Tongue (tissue), 3 donors: ENCODE measurements at places on chromosomes 6 and 20. TPM values are rescaled to one million over a fixed set of nuclear protein-coding genes. Genes with fewer than 3 reads are reported as not detected.

DNA sequence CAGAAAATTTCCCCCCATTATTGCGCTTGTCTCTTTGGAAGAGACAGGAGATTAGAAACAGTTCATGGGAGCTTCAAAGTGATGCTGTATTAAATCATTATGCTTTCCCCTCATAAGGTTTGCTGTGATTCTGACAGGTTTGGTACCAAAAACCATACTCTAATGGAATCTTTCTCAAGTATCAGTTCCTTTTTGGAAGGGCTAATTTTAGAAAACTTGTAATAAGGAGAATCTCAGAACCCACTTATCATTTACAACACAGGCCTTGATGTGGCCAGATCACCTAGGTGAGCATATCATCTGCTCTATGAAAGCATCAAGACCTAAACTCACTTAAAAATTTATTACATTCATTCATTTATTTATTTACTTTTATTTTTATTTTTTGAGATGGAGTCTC is 51.2 kb downstream of the TP53INP2 start:
- no peak for DNase-seq

- DNase-seq, result no peak
Observed at GRCh38 chr6:45265246-45265645, 62.9 kb upstream of the RUNX2 start.

DNA sequence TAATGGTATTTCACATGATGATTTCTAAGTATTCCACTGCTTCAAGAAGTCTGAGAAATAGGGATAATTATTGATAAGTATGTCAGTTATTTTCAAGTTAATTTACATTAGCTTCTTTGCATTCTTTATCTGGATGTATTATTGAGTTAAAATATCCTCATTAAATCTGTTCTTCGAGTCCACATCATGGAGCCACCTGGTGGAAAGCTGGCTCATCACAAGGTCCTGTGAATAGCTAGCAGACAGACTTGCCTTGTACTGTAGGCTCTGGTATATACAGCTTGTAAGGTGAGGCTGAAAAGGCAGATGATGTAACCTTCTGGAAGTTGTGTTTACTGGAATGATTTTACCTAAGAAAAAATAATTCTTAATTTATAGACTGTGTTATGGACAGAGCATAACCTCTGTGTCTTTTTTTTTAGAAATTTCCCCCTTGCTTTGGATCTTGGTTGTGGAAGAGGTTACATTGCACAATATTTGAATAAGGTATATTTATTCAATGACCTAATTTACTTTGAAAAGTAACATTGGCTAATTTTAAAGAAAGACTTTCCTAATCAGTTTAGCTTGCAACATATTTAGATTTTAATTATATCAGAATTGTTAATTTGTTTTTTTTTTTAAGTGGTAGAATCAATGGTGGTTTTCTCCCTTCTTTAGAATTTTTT is 3.5 kb downstream of the NDUFAF5 start:
- peak; percentile 71 for DNase-seq

FRK gene
- 2.7 TPM for total RNA-seq

PTPRT gene
- total RNA-seq, result 0.92 TPM

SMIM29 gene
- 5.2 TPM for total RNA-seq

SUMO4 gene
- 5.5 TPM for total RNA-seq

DNA sequence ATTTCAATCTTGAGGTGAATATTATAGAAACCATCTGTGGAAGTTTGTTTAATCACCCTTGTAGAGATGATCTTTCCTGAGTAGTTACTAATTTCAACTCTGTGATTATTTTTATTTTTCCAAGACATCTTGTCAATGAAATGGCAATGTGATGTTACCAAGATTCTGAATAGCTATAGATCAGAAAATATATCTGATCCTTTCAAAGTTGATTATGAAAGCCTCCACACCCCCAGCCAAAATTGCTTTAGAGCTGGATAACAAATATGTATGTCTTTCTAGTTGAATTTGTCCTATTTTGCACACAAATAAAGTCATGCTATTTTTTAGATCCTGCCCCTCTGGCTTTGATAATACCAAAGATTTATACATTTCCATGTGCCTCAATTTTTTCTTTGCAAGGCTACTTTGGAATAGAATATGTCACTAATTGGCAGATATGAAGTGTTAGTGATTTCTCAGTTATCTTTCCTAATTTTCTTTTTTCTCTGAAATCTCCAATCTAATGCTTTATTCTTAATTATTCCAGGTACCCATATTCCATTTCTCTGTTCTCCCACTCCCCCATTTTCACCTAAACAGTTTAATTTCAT is 5.0 kb downstream of the SIM1 start:
- DNase-seq, result peak; percentile 16

RAB44 gene
- 0.62 TPM for total RNA-seq

GRCh38 chr6:130843575-130844320 is 16.5 kb downstream of the SMLR1 start:
- peak; percentile 51 for DNase-seq

DNA sequence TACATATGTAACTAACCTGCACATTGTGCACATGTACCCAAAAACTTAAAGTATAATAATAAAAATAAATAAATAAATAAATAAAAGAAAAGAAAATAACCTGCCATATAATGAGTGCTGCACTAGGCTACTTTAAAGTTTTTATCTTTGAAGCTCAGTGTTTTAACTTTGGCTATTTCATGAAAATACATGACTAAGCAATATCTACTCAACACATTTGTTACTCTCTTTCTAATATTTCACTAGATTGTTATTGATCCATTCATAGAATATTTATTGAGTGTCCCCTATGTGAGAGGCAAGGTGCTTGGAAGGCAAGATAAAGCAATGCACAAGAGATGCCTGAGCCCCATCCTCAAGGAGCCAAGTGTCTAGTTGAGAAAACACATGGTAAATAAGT is 221.7 kb downstream of the SLC35F1 start:
- no peak for DNase-seq

DNA sequence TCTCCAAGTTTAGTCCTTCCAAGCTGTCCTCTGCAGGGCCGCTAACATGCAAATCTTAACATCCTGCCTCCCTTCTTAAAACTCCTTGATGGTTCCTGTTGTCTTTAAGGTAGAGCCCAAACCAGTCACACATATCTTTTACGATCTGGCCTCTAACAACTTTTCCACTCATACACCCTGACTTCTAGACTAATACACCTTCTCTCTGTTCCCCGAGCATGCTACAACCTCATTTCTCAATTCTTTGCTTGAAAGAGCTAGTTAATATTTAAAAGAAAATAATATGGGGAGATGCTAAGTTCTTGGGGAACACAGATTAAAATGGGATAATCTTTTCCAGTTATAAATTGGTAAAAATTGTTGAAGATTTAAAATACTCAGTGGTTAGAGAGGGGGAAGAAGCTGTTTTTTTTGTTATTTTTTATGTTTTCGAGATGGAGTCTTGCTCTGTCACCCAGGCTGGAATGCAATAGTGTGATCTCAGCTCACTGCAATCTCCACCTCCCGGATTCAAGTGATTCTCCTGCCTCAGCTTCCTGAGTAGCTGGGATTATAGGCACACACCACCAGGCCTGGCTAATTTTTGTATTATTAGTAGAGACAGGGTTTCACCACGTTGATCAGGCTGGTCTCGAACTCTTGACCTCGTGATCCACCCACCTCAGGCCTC is 250.7 kb downstream of the MAFB start:
- no peak for DNase-seq

DNA sequence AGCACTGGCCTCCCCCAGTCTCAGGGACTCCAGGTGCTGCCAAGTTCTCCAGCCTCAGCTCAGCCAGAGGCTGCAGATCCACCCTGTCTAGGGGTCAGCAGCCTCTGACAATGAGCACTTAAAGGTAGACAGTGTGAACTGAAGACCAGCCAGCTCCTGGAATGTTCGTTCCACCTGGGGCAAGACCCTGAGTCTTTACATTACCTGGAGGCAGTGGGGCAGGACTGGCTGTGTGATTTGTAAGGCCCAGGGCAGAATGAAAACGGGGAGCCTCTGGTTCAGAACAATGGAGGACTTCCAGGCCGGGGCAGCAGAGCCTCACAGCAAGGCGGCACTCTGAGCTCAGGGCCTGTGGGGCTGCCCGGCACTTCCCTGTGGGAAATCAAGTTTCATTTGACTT is 65.0 kb downstream of the CTCFL start:
- no peak for DNase-seq

STMND1 gene
- total RNA-seq, result not detected

SNAP91 gene
- 2.9 TPM for total RNA-seq

DNA sequence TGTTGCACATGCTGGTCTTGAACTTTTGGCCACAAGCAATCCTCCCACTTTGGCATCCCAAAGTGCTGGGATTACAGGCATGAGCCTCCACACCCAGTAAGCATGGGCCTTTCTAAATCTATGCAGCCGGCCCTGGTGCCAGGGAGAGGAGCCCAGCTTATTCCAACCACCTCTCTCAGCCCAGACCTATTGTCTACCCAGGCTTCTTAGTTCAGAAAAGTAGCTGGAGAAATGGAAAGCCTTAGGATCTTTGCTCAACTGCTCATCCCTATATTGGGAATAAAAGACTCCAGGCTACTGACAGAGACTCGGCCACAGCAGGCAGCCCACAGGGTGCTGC is 7.8 kb upstream of the PCIF1 start:
- no peak for DNase-seq

- peak; percentile 62 for DNase-seq
Observed at GRCh38 chr6:24666097-24666640, 530 bp downstream of the TDP2 start.

RAB5IF gene
- total RNA-seq, result 54.2 TPM

C6orf132 gene
- 8.5 TPM for total RNA-seq

ULBP2 gene
- total RNA-seq, result not detected

- no peak for DNase-seq
Observed at GRCh38 chr20:1557605-1558004, at the start of gene SIRPD. TSS of gene SIRPD (minus strand) at chr20:1557705. CDS start at chr20:1557653, 52 bp downstream.

GRCh38 chr6:27188885-27189418 is 58.5 kb upstream of the PRSS16 start:
- peak; percentile 94 for DNase-seq

DNA sequence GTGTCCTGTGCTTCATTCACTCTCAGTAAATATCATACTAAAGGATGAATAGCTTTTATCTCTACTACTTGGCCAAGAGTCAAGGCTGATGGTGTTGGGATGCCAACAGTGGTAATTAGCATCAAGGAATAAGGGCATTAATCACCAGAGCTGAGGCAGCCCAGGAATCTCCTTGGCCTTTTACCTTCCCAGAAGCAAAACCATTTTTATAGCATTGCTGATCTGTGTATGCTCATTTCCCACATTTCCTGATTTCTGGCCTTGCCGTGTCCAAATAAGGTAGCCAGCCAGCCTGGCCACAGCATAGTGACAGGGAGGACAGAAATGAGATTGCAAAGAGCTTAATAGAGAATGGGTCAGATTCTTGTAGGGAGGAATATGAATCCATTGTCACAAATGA is 76.7 kb upstream of the FOXO3 start:
- no peak for DNase-seq

DNA sequence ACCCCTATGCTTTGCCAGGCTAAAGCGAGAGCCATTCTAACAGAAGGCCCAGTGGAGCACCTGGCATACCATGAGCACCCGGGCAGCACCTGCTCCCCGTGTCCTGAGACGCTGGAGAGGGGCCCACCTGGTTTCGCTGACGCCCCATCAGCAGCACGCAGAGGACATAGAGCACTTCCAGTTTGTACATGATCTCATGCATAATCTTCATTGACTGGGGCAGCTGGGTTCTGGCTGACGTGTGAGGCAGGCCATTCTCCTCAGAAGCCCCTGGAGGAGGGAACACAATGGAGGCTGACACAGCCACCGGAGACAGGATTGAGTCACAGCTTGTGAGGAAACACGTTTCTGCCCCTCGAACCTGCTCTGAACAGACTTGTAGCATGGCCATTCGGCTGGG is 65.4 kb downstream of the MYH7B start:
- DNase-seq, result peak; percentile 64

BPIFB2 gene
- total RNA-seq, result 54.9 TPM

DNA sequence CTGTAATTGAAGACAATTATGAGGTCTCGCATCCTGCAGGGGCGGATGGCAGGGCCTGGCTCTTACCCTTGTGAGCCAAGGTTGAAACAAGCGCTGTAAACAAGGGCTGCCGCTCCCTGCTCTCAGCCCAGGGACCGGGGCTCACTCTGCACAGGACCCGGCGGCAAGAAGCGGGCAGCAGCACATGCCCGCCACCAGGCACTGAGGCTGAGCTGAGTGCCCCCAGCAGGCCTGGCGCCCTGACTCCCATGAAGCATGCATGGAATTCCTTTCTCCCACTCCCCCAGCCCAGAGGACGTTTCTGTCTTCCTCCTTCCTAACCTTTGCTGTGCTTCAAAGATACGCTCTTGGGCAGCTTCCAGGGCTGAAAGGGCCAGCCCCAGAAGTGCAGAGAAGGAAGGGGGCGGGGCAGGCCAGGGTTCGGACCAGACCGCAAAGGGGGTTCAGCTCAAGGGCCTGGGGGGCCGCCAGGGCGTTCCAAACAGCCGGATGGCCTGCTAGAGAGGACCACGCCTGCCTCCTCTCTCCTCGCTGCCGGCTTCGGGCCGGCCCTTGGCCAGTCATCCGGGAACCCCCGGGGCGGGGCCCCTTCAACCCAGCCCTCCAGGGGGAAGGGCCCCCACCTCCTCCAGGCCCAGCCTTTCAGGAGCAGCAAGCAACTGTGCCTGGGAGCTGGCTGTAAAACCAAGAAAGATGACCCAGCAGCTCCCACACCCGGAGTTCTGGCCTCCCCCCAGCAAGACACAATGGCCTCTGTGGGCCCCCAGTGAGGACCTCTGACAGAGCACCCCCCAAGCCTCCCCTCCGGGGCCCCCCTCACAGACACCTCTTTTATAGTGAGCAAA is 109.9 kb downstream of the NOL4L start:
- peak; percentile 96 for DNase-seq

FAM83C gene
- total RNA-seq, result 2.2 TPM

- DNase-seq, result no peak
Observed at GRCh38 chr20:32903666-32904175, 45.0 kb downstream of the EFCAB8 start.

ACTR5 gene
- 9.6 TPM for total RNA-seq

SRMS gene
- total RNA-seq, result not detected

DNA sequence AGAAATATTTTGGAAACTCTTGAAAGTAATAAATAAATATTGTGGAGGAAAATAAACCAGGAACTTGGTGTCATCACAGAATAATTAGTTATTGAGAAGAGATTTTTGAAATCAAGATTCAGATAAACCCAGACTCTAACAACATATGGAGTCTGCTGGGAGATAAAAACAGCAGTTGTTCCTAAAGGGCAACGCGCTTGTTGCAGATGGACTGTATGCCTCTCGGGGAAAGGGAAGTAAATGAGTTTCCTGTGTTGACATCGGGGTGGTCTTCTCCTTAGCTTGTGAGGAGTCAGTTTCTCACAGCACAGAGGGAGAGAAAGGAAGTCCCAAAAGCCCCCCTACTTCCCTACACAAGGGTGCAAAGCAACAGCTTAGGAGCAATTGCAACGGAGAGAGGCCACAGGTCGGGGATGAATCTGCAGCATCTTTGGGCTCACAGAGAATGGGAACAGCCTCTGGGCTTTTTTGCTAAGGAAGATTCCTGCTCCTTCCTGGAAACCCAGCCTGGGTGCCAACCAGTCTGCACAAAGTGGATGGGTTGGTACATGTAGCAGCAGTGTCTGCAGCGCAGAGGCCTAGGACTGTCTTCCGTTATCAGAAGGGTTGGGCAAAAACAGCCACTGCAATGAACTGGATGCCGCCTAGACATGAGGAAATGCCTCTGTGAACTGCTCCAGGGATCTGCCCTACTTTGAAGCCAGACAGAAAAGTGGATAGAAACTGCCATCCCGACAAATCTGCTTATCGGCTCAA is 603.0 kb upstream of the NRSN1 start:
- DNase-seq, result peak; percentile 5

GRCh38 chr20:47336129-47336754 is 20.3 kb downstream of the ZMYND8 start:
- DNase-seq, result peak; percentile 73

NRSN1 gene
- 0.51 TPM for total RNA-seq

DAAM2 gene
- 37.2 TPM for total RNA-seq

FKBP1C gene
- not detected for total RNA-seq

GRCh38 chr20:64156886-64157875 is 7.1 kb upstream of the MYT1 start:
- no peak for DNase-seq

DHX16 gene
- 24.5 TPM for total RNA-seq
